Left renal pelvis (tissue), 4 donors: ENCODE measurements at places on chromosomes 1 and 21.
A peak's percentile ranks its signal among the peaks of the same experiment; 100 is the strongest.

GRCh38 chr1:221739677-221740025 is 2.2 kb downstream of the DUSP10 start:
- DNase-seq, result no peak

DNA sequence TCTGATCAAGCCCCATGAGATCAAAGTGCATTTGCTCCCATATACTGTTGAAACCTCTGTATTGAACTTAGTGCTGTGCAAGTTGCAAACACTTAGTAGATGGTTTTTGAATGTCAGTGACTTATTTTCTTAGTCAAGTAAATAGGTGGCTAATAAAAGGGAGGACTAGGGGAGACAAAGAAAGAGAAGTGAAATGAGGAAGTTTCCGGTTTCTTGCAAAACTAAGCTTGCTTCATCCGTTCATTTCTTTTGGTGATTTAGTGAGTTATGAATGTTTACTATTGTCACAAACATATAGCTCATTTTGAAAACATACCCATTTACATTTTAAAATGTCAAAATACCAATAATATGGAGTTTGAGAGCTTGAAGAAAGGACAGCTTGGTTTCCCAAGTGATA is 23.0 kb downstream of the ADAMTS5 start:
- no peak for DNase-seq

GRCh38 chr1:52424231-52424636 is 19.8 kb downstream of the PRPF38A start:
- DNase-seq, result no peak

DNA sequence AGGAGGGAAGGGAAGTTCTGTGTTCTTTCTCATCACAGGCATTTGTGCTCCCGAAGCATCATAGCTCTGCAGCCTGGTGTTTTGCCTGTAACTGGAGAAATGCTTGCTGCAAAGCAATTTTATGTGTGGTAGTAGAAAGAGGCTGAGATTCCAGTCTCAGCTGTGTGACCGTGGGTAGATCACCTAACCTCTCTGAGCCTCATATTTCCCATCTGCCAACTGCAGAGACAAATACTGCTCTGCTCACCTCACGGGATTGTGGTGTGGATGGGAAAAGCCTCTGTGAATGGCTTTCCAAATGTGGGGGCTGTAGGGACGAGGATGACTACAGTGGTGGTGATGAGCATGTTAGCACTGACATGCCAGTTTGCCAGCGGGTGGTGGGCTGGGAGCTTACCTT is 84.0 kb downstream of the MDM4 start:
- no peak for DNase-seq

- no peak for DNase-seq
Observed at GRCh38 chr1:29238620-29239002, 2.3 kb downstream of the PTPRU start.

- no peak for DNase-seq
Observed at GRCh38 chr1:113983391-113983790, 4.1 kb downstream of the OLFML3 start.

DNA sequence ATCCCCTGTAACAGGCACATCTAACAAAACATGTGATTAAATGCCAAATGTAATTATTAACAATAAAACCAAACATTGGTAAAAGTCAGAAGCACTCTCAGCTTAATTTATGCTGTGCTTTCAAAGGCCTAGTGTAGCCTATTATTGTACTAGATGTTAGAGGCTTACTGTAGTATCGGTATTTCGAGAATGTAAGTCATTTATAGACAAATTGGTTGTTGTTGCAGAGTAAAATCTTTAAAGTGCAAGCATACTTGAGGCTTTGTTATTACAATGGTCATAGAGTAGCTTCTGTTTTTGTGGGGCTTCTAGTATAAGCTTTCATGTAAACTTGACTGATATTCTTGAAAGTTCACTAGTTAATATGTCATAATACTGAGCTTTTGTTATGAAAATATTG is 965.8 kb downstream of the PLA2G4A start:
- DNase-seq, result no peak

GRCh38 chr1:153921080-153921802 is 1.5 kb downstream of the GATAD2B start:
- no peak for DNase-seq

GRCh38 chr1:208893251-208893650 is 649.1 kb upstream of the PLXNA2 start:
- no peak for DNase-seq

GRCh38 chr1:62794053-62794452 is 10.1 kb downstream of the ATG4C start:
- no peak for DNase-seq

GRCh38 chr1:200558866-200559459 is 61.6 kb downstream of the KIF14 start:
- peak; percentile 9 for DNase-seq

GRCh38 chr1:99849413-99849743 is 783 bp upstream of the AGL start:
- no peak for DNase-seq
